ENCODE measurements at places on chromosomes 2 and 18. TPM values are rescaled to one million over a fixed set of nuclear protein-coding genes. Genes with fewer than 3 reads are reported as not detected.

The IMPACT gene
- 5.3 TPM for polyA plus RNA-seq

The FAM237A gene
- not detected for polyA plus RNA-seq

The CNTNAP5 gene
- not detected for polyA plus RNA-seq

The DUSP11 gene
- 28.4 TPM for polyA plus RNA-seq

The HAAO gene
- not detected for polyA plus RNA-seq

The MYO3B gene
- polyA plus RNA-seq: 3.8 TPM

The LYPD6B gene
- polyA plus RNA-seq: not detected

The RBKS gene
- polyA plus RNA-seq: 0.20 TPM

The EVA1A gene
- polyA plus RNA-seq: not detected

The TSGA10 gene
- polyA plus RNA-seq: 11.3 TPM

The CRYGC gene
- polyA plus RNA-seq: not detected

The GKN1 gene
- not detected for polyA plus RNA-seq

The MGAT4A gene
- 0.53 TPM for polyA plus RNA-seq

GRCh38 chr2:96895746-96896651 is 26.1 kb upstream of the SEMA4C start:
- peaks cover 31% of the 10 kb centered on the region for H3K36me3 ChIP-seq
- DNase-seq: no peak
- peaks cover 86% of the 10 kb centered on the region for H3K4me1 ChIP-seq
- no peak overlapping the region for H3K4me3 ChIP-seq
- H3K27ac ChIP-seq: peak overlapping the region; percentile 91

- DNase-seq: no peak
- H3K36me3 ChIP-seq: no peaks in the 10 kb centered on the region
- no peak overlapping the region for H3K4me3 ChIP-seq
- H3K4me1 ChIP-seq: no peaks in the 10 kb centered on the region
- no peak overlapping the region for H3K27ac ChIP-seq
Observed at GRCh38 chr18:8341481-8342230, 267.6 kb upstream of the RAB12 start.

DNA sequence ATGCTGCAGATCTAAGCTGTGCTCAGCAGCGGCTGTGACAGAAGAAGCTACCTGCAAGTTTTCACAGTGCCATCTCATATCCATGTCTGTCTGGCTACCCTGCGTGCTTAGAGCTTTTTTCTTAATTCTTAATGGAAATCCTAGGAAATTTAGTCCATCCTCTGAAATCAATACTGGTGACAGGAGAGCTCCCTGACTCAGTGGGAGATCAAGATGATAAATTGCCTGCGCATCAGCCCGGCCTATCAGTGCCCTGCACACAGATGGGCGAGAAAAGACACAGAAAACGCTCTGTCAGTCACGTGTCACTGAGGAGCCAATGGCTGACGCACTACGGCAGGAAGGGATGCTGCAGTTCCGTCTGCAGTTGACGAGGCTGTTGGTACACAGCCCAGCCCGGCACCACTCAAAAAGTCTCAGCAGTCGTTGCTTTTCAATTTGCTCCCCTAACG is 819.6 kb upstream of the FSHR start:
- no peaks in the 10 kb centered on the region for H3K36me3 ChIP-seq
- DNase-seq: no peak
- no peaks in the 10 kb centered on the region for H3K27me3 ChIP-seq
- no peak overlapping the region for H3K27ac ChIP-seq
- H3K4me3 ChIP-seq: no peak overlapping the region
- no peaks in the 10 kb centered on the region for H3K4me1 ChIP-seq

- no peak overlapping the region for H3K27ac ChIP-seq
- H3K27me3 ChIP-seq: no peaks in the 10 kb centered on the region
- H3K4me3 ChIP-seq: no peak overlapping the region
Observed at GRCh38 chr2:43736637-43737036, 37.2 kb upstream of the DYNC2LI1 start.

DNA sequence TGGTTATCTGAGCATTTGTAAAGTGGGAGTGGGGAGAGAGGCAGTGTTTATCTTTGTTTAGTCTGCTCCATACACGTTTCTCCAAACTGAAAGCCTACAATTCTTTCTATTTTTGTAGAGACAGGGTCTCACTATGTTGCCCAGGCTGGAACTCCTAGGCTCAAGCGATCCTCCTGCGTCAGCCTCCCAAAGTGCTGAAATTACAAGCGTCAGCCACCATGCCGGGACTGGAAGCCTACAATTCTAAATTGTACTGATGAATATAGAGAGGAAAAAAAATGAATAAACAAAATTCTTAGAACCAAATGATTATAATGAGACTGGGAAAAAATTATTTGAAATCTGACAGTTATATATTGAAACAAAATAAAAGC is 1.4 kb upstream of the ZFAND2B start:
- H3K4me3 ChIP-seq: no peak overlapping the region
- no peak overlapping the region for H3K27ac ChIP-seq
- peaks cover 16% of the 10 kb centered on the region for H3K4me1 ChIP-seq
- no peaks in the 10 kb centered on the region for H3K27me3 ChIP-seq

DNA sequence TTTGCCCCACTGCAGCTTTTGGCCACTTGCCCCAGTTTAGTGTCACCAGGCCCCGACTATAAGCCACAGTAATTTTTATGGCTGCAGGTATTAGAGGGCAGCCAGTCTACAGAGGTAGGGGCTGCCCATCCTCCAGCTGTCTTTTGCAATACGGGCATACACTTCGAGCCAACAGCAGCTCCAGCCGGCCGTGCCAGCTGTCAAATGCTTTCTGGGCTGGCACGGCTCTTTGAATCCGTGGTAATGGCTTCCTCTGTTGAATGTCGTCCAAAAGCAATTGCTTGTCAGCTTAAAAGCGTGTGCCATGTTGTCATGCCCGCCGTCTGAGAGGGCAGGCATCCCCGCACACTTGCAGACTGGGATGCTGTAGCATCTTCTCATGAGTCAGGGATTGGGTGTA is 41.3 kb downstream of the BCL2L11 start:
- H3K4me1 ChIP-seq: no peaks in the 10 kb centered on the region
- no peaks in the 10 kb centered on the region for H3K27me3 ChIP-seq
- no peak overlapping the region for H3K4me3 ChIP-seq
- H3K27ac ChIP-seq: no peak overlapping the region

GRCh38 chr2:150178591-150178990 is 308.9 kb downstream of the RND3 start:
- no peak overlapping the region for H3K4me3 ChIP-seq
- no peak overlapping the region for H3K27ac ChIP-seq
- no peaks in the 10 kb centered on the region for H3K4me1 ChIP-seq
- no peaks in the 10 kb centered on the region for H3K36me3 ChIP-seq
- DNase-seq: no peak
- H3K27me3 ChIP-seq: no peaks in the 10 kb centered on the region

DNA sequence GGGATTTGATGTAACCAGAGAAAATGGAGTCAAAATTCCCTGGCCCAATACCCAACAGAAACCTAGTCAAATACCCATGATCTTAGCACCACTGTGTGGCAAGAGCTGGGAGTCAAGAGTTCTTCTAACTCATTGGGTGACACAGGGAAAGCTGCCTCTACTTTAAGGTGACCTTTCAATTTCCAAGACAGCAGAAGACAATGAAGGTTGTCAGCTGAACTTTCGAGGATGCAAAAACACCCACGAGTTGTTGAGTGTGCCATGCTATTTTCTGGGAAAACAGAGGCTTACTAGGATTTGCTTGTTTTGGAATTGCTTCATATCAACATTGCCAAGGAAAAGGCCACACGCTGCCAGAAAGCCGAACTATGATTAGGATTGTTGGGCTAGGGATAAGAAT is 61.6 kb upstream of the CYRIA start:
- no peak for DNase-seq
- no peaks in the 10 kb centered on the region for H3K36me3 ChIP-seq
- no peak overlapping the region for H3K27ac ChIP-seq

GRCh38 chr2:102184568-102184967 is 2.3 kb upstream of the IL1RL2 start:
- peaks cover 3% of the 10 kb centered on the region for H3K4me1 ChIP-seq
- H3K36me3 ChIP-seq: no peaks in the 10 kb centered on the region
- DNase-seq: no peak
- H3K27ac ChIP-seq: no peak overlapping the region

DNA sequence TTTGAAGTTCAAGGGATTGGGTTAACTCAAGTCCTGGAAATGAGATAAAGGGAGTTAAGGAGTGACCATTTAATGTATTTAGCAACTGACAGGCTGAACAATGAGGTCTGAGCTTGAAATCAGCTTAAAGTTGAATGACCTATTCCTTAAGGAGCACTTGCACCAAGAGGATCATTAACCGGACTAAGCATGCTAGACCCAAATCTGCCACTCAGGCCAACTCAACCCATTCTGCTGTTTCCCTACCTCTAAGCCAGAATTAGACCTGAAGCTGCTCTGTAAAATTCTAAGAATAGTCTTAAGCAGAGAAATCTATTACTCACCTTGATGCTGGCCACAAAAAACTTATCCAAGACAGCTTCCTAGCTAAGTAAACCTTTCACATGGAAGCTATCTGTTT is 59.8 kb downstream of the SPRED2 start:
- no peak for DNase-seq
- H3K27me3 ChIP-seq: no peaks in the 10 kb centered on the region
- H3K27ac ChIP-seq: no peak overlapping the region

DNA sequence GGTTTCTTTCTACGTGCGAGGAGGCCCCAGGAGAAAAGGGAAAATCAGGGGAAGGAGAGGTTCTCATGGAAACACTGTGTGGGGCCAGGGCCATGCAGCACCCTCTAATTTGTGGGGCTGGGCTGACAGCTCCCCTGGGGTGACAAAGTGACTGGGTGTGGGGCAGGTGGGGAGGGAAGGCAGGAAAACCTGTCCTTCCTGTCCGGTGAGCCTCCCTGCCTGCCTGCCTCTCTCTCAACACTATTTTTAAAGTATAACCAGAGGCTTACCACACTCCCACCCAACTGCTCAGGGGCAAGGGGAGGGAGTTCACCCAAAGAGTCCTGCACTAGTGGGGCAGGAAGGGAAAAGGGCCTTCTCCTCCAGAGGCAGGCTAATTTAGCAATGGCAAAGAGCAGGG is 10.5 kb upstream of the EPAS1 start:
- no peaks in the 10 kb centered on the region for H3K4me1 ChIP-seq
- no peak for DNase-seq
- H3K27me3 ChIP-seq: peaks cover 2% of the 10 kb centered on the region
- no peak overlapping the region for H3K27ac ChIP-seq
- H3K4me3 ChIP-seq: no peak overlapping the region
- H3K36me3 ChIP-seq: no peaks in the 10 kb centered on the region

DNA sequence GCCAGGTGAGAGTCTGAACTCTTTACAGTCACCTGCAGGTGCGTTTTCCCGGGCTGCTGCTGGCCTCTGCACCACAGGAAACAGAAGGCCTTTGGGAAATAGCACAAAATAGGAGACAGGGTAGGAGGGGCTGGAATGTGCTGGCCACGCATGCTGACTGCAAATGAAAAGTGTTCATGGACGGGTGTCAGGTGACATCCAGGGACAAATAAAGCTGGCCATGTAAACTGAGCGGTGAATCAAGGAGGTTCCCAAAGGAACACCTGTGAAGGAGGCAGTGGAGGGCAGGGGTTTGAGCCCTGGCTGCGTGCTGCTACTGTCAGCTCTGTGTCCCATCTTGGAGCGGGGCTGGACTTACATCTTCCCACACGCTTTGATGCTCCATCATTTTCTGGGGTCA is 42.4 kb upstream of the GBX2 start:
- H3K36me3 ChIP-seq: no peaks in the 10 kb centered on the region
- no peak for DNase-seq
- H3K4me3 ChIP-seq: no peak overlapping the region
- no peak overlapping the region for H3K27ac ChIP-seq
- H3K27me3 ChIP-seq: peaks cover 34% of the 10 kb centered on the region
- H3K4me1 ChIP-seq: no peaks in the 10 kb centered on the region

GRCh38 chr2:173552531-173552930 is 197.9 kb downstream of the CDCA7 start:
- no peak for DNase-seq
- H3K36me3 ChIP-seq: no peaks in the 10 kb centered on the region
- no peak overlapping the region for H3K4me3 ChIP-seq
- H3K27me3 ChIP-seq: peaks cover 7% of the 10 kb centered on the region
- no peak overlapping the region for H3K27ac ChIP-seq

DNA sequence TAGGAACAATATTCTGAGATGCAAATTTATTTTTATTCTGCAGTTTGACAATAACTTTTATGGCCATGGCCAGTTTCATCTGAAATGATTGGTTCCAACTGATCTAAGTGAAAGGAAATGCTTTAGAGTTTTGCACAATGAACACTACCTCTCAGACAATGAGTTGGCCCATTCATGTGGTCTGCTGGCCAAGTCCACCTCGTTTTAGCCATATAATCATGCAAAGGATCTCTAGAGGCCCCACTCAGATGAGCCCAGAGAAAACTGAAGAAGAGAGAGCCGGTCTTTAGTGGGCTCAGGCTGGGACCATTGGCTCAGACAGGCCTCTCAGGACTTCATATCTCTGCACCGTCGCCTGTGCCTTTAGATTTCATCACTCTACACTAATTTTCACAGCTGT is 254.7 kb downstream of the MREG start:
- no peaks in the 10 kb centered on the region for H3K27me3 ChIP-seq
- no peaks in the 10 kb centered on the region for H3K36me3 ChIP-seq
- no peak overlapping the region for H3K4me3 ChIP-seq
- no peak for DNase-seq
- H3K4me1 ChIP-seq: no peaks in the 10 kb centered on the region
- no peak overlapping the region for H3K27ac ChIP-seq

GRCh38 chr18:59550174-59550516 is 147.1 kb downstream of the CCBE1 start:
- no peaks in the 10 kb centered on the region for H3K36me3 ChIP-seq
- H3K27me3 ChIP-seq: no peaks in the 10 kb centered on the region
- H3K27ac ChIP-seq: no peak overlapping the region
- H3K4me3 ChIP-seq: no peak overlapping the region

- no peak overlapping the region for H3K4me3 ChIP-seq
- H3K36me3 ChIP-seq: peaks cover 88% of the 10 kb centered on the region
- no peaks in the 10 kb centered on the region for H3K27me3 ChIP-seq
- H3K4me1 ChIP-seq: no peaks in the 10 kb centered on the region
- DNase-seq: no peak
Observed at GRCh38 chr2:157283468-157283867, 26.0 kb downstream of the GALNT5 start.

DNA sequence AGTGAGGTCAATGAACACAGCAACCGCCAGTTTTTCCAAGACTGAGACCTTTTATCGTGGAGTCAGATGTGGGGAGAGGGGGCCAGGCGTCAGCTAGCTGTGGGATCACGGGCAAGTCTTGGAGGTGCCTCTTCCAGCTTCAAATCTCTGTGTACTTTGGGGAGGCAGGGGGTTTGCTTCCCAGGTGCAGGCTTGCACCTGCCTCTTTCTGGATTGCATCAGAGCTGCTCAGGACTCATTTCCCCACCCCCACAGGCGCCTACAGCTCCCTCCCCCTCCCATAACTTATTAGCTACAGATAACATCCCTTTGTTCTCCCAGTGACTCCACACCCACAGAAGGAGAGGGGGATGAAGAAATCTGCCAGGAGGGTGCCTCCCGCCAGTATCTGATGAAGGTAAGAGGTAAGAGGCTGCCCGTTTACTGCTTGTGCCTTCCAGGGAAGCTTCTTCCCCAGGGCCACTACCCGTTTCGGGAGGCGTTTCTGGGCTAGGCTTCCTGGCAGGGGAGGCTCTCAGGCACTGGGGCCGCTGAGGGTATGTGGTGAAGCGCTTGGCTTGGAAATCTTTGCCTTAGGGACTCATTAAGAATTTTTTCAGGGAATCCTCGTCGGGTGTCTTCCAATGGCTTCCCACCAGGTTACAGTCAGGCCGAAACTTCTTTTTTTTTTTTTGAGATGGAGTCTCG is 18.8 kb upstream of the MRPL33 start:
- peaks cover 10% of the 10 kb centered on the region for H3K4me1 ChIP-seq
- no peaks in the 10 kb centered on the region for H3K27me3 ChIP-seq
- no peaks in the 10 kb centered on the region for H3K36me3 ChIP-seq
- H3K27ac ChIP-seq: peak overlapping the region; percentile 61
- peak; percentile 38 for DNase-seq

GRCh38 chr2:204346906-204347305 is 198.4 kb upstream of the PARD3B start:
- no peaks in the 10 kb centered on the region for H3K4me1 ChIP-seq
- DNase-seq: no peak
- H3K27ac ChIP-seq: no peak overlapping the region
- no peak overlapping the region for H3K4me3 ChIP-seq
